Gastroesophageal sphincter (tissue), 4 donors: ENCODE measurements at places on chromosomes 7 and 10. TPM values are rescaled to one million over a fixed set of nuclear protein-coding genes. Genes with fewer than 3 reads are reported as not detected.

OR9A2 gene
- total RNA-seq = not detected

KLF14 gene
- 0.08 TPM for total RNA-seq

SLIT1 gene
- total RNA-seq = not detected

UPK3B gene
- 0.40 TPM for total RNA-seq

CLCN1 gene
- total RNA-seq = not detected

AKR1C1 gene
- total RNA-seq = 279 TPM

LIPM gene
- total RNA-seq = not detected

NOC3L gene
- 20.9 TPM for total RNA-seq

GFRA1 gene
- total RNA-seq = 61.4 TPM
